Mesothelial cell of epicardium (in vitro differentiated cells): ENCODE measurements at places on chromosomes 1 and 21.

GRCh38 chr1:77281491-77282186, at the start of gene AK5:
Gene AK5 (plus strand): TSS chr1:77282019. CDS start chr1:77282314, 295 bp downstream.
- DNase-seq = peak; percentile 76

- DNase-seq = no peak
Observed at GRCh38 chr1:243713470-243714186, 136.4 kb downstream of the AKT3 start.

DNA sequence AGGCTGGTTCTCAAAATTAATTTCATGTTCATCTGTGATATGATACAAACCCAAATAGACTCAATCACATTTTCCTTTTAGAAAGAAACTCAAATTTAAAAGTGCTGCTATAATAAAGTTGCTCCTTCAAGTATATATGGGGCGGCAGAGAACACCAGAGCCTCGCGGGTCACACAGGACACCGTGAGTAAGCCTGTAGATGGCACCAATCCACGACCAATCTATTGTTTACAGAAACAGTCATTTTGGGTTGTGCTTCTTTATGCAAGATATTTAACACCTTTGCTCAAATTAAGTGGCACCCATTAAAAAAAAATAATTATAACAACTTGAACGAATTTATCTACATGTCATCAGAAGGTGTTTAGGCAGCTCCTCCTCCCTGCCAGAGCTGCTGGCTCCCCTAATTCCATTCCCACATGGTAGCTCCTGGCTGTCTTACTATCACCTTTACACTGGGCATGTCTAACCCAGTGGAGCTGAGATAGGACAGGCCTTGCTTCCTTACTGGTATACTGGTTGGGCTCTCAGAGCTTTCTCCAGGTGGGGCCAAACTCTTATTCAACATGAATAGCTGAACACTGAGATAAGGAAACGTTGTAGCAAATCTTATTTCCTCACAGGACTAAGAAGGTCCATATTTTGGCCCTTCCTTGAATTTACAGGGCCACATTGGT, 287.0 kb downstream of the SDCCAG8 start:
- DNase-seq = no peak

GRCh38 chr1:76705560-76705959, 161.7 kb upstream of the ST6GALNAC5 start:
- DNase-seq = no peak

DNA sequence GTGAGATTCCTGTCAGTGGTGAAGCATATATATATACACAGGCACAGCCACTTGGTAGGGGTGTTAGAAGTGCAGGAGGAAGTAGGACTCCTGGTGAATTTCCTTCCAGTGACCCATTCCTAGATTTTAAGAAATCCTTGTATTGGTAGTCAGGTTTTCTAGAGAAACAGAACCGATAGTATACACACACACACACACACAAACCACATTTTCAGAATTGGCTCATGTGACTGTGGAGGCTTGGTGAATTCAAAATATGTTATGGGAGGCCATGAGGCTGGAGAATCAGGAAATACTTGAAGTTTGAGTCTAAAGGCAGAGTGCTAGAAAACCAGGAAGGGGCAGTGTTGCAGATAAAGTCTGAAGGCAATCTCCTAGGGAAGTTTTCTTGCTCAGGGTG, 114.2 kb downstream of the FCRL5 start:
- no peak for DNase-seq

DNA sequence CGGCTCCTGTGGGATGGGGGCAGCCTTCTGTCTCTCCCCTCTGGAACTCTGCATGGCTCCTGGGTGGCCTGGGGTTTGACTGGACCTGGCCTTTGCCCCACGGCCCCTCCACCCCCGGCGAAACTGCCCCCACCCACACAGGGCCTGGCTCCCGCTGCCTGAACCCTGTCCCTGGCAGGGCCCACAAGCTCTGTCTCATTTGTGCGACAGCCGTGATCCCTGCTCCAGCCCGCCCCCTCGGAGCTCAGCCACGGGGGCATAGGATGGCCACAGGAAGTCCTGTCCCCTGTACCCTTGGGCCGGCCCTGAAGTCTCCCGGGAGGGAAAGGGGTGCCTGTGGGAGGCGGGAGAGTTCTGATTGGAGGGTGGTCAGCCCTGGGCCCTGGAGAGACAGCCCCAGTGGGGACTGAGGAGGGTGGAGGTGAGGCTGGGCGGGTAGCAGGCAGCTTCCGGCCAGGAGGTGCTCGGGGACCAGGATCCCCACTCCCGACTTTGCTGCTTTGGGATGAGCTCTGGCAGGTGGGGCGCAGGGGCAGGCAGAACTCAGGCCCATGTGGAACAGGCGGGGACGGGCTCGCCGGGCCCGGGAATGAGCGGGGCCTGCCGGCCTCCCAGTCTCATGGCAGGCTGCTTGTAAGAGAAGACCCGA, 45.1 kb downstream of the SLX9 start:
- DNase-seq = no peak

DNA sequence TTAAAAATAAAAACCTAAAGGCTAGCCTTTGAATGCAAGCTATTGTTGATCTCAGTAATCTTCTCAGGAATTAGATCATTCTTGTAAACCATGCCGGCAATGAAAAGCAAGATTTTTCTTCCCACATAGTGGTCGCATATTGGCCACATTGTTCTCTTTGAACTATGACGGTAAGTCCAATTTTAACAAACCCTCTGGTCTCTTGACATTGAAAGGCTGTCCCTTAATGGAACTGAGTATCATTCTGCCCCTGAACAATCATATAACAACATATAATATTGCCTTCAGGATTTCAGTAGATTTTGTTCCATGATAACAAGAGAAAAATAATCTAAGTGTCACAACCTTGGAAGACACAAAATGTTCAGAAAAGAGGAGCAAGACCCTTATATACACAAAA, 1.3 kb downstream of the TNNI3K start:
- no peak for DNase-seq

- DNase-seq = no peak
Observed at GRCh38 chr1:82785268-82785790, 984.6 kb downstream of the ADGRL2 start.

DNA sequence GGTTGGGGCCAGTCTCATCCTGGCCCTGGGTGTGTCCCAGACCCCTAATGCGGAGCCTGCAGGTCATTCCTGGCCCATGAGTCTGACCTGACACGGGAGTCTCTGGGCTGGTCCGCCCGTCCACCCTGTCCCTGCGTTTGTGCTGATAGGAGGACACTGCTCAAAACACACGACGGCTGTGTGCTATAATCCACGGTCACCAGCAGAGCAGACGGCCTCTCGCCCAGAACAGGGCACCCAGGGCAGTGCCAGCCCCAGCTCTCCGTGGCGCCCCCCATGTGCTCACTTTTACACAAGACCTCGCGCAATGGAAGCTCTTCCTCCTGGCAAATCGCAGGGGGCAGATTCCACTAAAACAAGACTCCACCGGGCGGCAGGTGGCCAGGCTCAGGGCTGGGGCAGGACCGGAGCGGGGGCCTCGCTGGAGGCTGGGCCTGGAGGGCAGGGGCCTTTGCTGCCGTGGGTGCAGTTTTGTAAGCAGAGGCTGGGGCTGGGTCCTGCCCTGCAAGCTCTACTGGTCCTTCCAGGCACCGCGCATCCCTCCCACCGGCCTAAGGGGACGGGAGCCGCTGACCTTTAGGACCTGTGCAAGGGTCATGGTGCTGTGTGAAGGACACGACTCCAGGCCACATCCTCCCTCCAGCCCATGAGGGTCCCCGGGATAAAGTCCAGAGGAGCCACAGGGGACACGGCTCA, 10.6 kb upstream of the SLC19A1 start:
- DNase-seq = peak; percentile 13

GRCh38 chr1:197981561-197981960, 64.4 kb downstream of the LHX9 start:
- no peak for DNase-seq

GRCh38 chr21:44517175-44517899, 22.7 kb downstream of the KRTAP10-1 start:
- DNase-seq = no peak

DNA sequence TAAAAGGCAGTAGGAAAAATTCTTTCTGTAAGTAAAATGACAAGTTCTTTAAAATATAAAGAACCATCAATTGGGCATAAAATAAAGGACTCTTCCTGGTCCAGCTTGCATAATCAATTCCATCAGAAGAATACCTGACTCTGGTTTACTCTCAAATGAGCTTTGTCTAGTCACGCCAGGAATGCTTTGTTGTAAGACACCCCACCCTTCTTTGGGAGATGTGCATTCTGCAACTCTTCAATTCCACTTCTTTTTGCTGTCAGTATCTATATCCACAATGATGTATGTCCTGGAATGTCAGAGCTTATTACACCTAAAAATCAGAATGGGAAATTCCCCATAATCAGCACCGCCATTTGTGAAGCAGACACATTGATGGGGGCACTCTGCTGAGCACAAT, 76.1 kb downstream of the PTPN14 start:
- DNase-seq = no peak

DNA sequence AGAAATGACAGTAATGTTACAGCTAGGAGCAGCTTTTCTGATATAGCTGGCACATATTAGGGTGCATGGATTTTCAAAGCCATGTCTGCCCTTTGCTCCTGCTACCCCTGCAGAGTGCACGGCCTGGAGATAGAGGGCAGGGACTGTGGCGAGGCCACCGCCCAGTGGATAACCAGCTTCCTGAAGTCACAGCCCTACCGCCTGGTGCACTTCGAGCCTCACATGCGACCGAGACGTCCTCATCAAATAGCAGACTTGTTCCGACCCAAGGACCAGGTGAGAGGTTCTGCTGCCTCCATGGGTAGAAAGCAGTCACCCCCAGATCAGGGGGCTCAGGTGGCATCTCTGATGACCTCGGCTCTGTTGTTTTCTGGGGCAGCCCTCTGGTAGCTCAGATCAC, 9.8 kb downstream of the MTARC1 start:
- DNase-seq = no peak

GRCh38 chr1:15287035-15287979, 40.3 kb downstream of the FHAD1 start:
- no peak for DNase-seq

DNA sequence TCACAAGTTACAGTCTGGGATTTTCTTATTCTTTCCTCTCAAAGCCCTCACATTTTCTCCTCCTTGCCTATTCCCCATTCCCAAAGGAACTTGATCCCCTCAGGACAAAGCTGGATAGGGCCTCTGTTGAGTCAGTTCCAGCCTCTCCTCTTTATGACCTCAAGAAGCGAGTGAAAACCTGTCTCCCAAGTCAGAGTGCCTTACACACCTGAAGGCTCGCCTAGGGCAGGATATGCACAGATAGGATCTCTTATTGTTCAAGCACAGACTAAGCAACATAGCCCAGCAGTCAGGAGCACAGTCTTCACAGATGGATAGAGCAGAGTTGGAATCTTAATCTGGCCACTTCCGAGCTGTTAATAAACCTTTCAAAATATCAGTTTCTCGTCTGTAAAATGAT, 60.8 kb upstream of the PRRC2C start:
- DNase-seq = no peak

- no peak for DNase-seq
Observed at GRCh38 chr1:227884370-227885134, 63.2 kb downstream of the WNT9A start.

DNA sequence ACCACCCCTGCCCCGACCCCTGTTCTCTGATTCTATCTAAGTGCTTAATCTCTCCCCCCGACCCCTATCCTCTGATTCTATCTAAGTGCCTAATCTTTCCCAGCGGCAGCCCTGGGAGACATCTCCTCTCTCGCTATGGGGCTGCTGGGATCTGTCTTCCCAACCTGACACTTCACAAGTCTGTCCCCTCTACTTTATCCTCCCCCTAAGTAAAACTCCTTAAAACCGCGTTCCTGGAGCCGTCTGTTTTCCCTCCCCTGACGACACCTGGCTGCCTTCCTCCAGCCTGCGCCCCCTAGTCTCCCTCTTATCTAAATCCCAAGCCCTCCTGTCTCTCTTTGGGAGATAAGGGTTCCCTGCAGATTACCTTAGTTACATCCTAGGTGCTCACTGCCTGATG, 30.5 kb downstream of the EPHB2 start:
- no peak for DNase-seq

GRCh38 chr1:234780112-234780511, 170.1 kb upstream of the IRF2BP2 start:
- no peak for DNase-seq

DNA sequence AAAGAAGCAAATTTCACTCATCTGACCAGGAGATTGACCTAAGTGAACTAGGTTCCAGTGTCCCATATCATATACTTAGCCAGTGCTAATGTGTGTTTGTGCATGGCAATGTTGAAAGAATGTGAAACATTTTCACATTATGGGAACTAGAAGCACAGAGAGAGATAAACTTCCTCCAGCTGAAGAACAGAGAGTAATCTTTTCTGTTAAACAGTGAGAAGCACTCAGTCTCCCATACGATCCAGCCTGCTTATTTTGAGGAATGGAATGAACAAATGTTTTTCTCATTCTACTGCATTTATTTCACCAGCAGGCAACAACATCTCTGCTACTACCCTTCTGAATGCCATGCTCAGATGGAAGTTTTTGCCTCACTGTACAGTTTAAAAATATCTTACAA, 170.5 kb downstream of the TTLL7 start:
- no peak for DNase-seq

DNA sequence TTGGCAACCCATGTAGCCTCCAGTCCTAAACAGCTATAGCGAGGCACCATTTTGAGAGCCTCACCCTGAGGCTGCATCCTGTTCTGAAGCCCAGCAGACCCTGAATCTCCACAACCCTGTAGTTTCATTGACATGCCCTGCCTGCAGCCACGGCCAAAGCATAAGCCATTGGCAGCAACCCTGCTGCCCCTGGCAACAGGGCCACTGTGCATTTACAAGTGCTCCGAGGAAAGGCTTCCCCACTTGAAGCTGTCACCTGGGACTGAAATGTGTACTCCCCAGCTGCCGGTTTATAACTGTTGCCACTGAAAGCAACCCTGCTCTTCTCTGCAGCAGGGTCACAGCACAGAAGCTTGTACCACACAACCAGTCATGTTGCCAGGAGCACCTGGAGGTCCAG, 124.2 kb upstream of the OLFM3 start:
- no peak for DNase-seq

DNA sequence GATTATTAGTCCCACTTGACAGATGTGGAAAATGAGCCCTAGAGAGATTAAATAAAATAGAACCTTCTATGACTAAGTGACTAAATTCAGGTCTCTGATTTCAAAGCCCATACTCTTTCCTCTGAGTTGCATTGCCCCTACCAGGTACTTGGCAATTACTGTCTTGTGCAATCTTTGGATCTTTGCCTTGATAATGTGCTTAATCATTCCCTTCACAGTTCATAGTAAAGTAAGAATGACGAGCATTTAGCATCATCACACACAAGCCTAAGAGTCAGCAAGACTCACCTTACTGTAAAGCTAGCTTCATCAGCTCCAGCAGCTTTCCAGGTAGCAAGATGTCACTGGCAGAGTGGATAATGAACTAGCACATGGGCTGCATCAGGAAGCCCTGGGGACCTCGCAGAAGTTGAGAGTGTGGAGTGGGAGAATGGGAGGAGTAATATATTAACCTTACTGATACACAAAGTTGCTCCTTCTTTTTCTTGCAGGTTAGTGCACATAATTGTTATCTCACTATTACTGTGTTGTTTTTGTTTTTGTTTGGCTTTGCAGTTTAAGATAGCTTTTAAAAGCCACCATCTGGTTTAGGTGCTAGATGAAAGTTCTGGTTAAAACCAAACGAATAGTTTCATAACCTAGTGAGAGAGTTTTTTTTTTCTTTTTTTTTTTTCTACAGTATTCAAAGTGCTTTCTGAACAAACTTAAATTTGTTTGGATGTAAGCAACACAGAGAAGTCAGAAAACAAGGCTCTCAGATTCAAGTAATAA, 71.8 kb downstream of the PBX1 start:
- DNase-seq = no peak

GRCh38 chr1:237062976-237063375, 21.0 kb downstream of the RYR2 start:
- no peak for DNase-seq

- no peak for DNase-seq
Observed at GRCh38 chr1:215719552-215719951, 152.4 kb downstream of the KCTD3 start.
